Neural crest cell (in vitro differentiated cells): ENCODE measurements at places on chromosomes 1 and 21.

GRCh38 chr1:119611701-119612113 is 36.4 kb downstream of the ZNF697 start:
- peak; percentile 73 for DNase-seq

DNA sequence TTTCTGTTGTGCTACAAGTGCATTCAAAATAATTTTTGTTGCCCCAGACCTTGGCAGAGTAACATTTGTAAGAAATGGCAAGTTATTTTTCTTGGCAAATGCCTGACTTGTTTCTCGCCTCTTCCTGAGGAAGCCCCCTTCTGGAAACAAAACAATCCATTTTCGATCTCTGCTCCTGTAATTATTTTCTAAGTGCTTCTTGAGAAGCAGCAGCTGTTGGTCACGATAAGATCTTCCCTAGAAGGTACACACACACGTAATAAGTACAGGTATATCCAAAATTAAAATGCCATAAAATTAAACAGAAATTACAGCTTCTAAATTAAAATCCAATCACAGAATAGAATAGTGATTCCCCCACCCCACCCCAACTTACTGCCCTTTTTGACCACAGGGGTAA is 47.3 kb downstream of the LPGAT1 start:
- no peak for DNase-seq

DNA sequence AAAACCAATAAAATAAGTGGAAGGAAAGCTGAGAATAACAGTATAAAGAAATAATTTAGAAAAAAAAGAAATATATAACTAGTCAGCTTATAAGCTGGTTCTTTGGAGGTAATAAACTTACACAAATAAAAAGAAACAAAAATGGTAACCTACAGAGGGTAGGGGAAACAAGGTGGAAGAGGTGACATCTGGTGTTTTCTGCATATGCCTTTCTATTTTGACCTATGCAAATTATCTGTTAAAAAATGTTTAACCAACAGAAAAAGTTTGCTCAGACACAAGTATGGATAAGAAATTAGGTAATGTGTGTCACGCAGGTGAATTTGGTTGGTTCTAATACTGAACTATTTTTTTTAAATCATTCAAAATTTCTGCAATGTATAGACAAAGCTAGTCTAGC is 53.6 kb upstream of the DMRTA2 start:
- no peak for DNase-seq

DNA sequence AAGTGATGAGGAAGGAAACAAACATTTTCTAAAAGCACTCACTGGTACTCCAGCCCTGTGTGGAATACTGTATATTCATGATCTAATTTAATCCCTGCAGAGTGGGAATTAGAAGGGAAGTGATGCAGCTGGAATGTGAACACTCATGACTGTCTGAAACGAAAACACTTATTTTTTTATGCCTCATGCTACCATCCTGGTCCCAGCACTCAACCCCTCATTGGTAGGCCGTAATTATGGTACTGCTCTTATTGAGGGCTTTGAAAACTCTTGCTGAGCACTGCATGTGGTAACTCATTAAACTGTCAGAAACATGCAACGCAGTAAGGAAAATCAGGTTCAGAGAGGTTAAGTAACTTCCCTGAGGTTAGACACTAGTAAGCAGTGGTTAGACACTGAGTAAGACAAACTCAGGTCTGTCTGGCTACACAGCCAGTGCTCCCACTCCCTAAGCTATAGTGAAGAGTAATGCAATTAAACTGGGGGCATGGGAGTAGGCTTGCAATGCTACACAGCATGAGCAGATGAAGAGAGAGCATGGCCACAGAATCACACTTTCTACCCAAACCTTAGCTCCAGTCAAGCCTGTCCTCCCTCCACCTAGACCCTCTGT is 17.3 kb upstream of the TNFSF4 start:
- no peak for DNase-seq

DNA sequence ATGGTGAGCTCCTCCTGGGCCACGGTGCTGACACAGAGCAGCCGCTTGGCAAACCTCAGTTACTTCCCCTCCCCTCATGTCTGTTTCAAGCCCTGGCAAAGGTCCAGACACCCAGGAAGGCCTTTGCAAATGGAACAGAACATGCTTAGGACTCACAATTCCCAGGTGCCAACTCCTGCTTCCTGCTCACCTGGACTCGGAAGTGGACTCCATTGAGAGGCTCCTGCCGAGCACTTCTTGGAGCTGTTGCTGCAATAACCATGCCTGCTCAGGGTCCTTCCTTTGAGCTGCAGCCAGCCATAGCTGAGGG is 10.7 kb downstream of the DCST2 start:
- no peak for DNase-seq

DNA sequence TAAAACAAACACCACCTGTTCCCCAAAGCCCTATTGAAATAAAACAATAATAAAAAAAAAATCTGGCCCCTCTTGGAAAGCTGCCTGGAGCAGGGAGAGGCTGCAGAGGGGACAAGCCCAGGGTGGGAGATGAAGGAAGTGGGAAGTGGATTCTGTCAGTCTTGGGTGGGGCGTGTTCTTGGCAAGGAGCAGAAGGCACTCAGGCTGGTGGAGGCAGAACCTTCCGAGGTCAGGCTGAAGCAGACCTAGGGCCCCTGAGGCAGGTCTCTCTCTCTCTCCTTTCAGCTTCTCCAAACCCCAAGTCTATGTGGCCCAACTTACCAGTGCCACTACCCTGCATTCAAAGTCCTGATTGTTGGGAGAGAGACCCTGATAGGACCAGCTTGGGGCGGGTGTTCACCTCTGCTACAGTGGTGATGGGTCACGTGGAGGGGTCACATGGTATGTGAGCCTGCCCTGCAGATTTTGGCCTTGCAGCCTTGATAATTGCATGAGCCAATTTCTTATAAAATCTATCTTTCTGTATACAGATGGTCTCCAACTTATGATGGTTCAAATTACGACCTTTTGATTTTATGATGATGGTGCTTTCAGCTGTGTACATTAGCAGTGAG is 145.4 kb upstream of the C1orf174 start:
- DNase-seq: no peak

GRCh38 chr1:208855403-208855802 is 611.2 kb upstream of the PLXNA2 start:
- no peak for DNase-seq

- DNase-seq: peak; percentile 50
Measured at GRCh38 chr1:33634806-33635205, 162.4 kb downstream of the ZSCAN20 start.

DNA sequence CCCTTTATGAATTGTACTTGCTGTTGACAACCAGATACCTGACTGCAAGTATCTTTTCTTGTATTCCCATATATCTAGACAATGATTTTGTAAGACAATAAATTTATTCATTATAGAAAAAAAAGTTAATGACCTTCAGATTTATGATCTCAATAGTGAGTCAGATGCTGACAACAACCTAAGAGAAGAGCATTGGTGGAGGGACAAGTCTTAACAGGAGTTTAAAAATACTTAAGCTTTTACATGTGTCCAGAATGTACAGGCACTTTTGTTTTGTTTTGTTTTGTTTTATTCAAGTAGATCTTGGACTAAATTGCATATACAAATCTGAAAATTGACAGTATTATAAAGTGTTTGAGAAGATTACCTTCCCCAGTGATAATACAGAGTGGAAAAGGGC is 1544.6 kb upstream of the B3GALT2 start:
- DNase-seq: no peak

GRCh38 chr1:204199579-204199978 is 3.3 kb upstream of the KISS1 start:
- DNase-seq: no peak

GRCh38 chr1:11176081-11176706 is 13.0 kb upstream of the ANGPTL7 start:
- DNase-seq: no peak

- no peak for DNase-seq
Measured at GRCh38 chr1:194068446-194069167, 882.2 kb upstream of the B3GALT2 start.

GRCh38 chr1:245679821-245680780 is 525.3 kb downstream of the KIF26B start:
- DNase-seq: no peak

DNA sequence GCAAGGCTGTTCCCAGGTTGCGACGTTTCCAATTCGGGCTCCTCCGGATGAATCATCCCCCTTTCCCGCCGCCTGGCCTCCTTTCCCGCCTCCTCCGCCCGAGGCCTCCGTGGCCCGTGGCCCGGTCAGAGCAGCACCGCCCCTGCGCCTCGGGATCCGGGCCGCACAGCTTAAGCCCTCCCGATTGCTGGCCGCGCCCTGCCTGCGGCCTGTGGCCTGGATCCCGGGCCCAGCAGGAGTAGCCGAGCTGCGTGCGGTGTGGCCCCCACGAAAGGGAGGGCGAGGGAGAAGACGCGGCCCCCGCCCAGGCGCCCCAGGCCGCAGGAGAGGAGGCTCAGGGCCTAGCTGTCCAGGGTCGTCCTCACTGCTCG is 1.0 kb downstream of the TMEM200B start:
- peak; percentile 23 for DNase-seq

GRCh38 chr1:208888376-208888775 is 644.2 kb upstream of the PLXNA2 start:
- no peak for DNase-seq

GRCh38 chr1:86754265-86754974 is 50.0 kb downstream of the SH3GLB1 start:
- no peak for DNase-seq
